ENCODE measurements at places on chromosomes 6 and 20.

GRCh38 chr20:8262721-8263120, 130.7 kb downstream of the PLCB1 start:
- no peak for DNase-seq

DNA sequence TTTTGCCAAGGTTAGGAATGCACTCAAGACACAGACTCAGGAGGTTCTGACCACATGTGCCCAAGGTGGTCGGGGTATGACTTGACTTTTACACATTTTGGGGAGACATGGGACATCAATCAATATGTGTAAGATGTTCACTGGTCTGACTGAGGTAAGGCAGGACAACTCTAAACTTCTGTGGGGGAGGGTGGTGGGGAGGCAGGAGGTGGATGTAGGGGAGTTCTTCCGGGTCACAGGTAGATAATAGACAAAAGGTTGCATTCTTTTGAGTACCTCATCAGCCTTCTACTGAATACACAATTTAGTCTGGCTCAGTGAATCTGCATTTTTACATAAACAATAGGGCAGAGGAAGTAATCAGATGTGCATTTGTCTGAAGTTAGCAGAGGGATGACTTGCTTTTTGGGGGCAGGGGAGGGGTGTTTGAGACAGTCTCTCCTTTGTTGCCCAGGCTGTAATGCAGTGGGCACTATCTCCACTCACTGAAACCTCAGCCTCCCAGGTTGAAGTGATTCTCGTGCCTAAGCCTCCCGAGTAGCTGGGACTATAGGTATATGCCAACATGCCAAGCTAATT, 10.9 kb downstream of the ECHDC1 start:
- DNase-seq = no peak

DNA sequence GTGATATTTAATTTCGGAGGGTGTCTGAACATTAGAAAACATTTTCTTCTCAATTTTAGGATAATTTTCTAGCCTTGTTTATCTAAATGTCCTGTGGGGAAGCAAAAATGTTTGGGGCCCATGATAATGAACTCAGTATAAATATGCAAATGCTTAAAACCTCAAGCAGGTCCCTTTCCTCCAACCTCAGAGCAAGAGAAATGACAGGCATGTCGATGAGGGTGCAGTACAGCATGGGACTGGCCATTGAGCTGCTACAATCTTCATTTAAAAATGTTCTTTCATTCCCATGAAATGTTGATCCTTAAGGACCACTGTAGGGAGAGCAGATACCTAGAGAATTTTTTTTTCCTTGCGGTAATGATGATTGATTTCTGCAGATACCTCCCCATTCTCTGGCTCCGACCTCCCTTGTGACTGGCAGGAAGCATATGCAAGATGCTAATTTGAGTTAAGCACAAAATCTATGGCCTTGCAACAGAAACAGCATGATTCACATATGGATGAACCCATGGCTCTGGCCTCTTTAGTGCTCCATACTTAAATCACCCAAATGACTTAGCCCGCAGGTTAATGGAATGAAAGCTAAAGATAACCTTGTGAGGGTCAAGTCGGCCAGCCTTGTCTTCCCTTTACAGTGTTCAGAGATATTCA, 243.3 kb downstream of the SOX4 start:
- no peak for DNase-seq

DNA sequence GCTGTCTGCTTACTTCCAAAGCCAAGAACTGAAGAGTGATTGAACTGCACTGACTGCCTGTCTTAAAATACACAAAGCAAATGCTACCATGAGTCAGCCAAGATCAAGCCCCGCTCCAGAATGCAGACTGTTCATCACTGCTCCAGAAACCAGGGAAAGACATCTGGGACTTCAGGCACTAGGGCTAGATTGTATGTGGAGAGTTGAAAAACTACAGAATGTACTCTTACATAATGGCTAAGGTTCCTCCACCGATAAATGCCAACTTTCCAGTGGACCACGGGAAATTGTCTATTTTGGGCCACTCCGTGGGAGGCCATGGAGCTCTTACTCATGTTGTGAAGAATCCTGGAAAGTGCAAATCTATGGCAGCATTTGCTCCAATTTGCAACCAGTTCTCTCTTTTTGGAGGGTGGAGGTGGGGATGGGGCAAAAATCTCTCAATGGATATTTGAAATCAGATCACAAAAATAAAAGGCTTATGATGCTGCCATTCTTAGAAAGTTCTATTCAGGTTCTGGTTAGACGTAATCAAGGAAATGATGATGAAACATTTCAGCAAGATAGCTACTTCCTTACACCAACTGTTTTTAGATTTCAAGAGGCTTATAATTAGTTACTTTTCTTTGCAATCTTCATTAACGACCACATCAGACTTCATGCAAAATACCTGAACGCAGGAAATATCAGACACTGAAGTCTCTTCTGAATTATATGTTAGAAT, 11.8 kb upstream of the CAP2 start:
- DNase-seq = peak; percentile 89

DNA sequence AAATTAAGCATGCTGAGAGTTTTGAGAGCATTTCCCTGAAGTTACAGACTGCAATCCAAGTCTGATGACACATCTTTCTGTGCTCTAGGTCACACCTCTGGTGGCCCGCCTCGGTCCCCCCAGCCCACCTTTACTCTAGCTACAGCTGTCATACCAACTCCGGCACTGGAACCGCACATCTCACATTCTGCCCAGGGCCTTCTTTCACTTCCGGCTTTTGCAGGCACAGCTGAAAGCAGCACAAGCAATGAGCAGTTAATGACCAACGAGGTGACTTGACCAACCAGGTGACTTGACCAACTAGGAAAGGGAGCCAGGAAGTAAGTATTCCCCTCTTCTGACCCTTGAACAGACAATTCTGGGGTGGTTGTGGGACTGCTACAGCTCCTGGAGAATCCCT, 88.6 kb upstream of the MOCS1 start:
- no peak for DNase-seq

DNA sequence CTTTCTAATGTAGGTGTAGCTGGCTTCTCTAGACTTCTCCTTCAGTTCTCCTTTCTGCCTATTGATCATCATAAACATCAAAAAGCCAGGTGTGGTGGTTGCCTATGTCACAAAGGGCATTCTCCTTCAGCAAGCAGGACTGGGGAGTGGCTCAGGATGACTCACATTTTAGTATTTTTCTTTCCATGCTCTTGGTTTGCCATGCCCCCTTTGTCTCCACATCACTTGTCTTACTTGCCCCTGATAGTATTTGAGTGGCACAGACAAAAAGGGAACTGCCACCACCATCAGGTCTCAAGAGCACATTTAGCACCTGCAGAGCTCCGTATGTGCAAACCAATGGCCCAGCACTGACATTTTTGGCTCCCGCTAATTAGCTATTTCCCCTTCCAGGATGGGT, 698.8 kb downstream of the DHX35 start:
- no peak for DNase-seq

- DNase-seq = peak; percentile 78
Measured at GRCh38 chr20:46215913-46216707, 92.2 kb downstream of the CDH22 start.

GRCh38 chr6:10418862-10419748, 4.2 kb upstream of the TFAP2A start:
- DNase-seq = no peak

DNA sequence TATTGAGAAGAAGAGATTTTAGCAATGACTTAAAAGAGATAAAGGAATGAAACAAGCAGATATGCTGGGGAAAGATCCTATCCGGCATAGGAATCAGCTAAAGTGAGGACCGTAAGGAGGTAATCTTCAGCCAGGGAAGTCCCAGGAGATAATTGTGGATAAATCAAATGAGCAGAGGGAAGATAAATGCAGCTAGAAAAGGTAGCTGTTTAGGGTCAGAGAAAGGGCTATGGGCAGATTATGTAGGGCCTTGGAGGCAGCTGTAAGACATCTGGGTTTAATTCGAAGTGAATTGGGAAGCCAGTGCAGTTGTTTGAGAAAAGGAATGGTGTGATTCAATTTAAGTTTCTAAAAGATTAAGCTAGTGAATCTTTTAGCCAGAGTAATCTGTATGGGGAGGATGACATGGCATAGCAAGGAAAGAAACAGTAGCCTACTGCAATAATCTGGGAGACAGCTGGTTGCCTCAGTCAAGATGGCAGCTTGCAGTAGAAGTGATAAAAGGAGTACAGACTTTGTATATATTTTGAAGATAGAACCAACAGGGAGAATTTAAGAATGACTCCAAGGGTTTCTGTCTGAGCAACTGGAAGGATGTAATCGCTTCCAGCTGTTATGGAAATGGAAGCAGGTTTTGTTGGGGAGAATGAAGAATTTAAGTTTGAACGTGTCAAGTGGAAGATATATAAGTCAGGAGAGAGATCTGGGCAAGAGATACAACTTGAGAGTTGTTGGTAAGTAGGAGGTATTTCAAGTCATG, 552.3 kb upstream of the FLRT3 start:
- DNase-seq = no peak

- DNase-seq = peak; percentile 37
Measured at GRCh38 chr6:152206072-152206818, 398.8 kb downstream of the ESR1 start.

DNA sequence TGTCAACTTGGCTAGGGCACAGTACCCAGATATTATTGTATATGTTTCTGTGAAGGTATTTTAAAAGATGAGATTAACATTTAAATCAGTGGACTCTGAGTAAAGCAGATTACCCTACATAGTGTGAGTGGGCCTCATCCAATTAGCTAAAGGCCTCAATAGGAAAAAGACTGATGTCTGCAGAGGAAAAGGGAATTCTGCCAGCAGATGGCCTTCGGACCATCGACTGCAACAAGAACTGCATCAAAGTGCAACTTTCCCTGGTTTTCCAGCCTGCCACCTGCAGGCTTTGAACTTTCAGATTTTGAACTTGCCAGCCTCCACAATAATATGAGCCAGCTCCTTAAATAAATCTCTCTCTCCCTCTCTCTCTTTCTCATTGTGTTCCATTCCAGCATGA, 80.5 kb downstream of the IMPG1 start:
- DNase-seq = no peak

DNA sequence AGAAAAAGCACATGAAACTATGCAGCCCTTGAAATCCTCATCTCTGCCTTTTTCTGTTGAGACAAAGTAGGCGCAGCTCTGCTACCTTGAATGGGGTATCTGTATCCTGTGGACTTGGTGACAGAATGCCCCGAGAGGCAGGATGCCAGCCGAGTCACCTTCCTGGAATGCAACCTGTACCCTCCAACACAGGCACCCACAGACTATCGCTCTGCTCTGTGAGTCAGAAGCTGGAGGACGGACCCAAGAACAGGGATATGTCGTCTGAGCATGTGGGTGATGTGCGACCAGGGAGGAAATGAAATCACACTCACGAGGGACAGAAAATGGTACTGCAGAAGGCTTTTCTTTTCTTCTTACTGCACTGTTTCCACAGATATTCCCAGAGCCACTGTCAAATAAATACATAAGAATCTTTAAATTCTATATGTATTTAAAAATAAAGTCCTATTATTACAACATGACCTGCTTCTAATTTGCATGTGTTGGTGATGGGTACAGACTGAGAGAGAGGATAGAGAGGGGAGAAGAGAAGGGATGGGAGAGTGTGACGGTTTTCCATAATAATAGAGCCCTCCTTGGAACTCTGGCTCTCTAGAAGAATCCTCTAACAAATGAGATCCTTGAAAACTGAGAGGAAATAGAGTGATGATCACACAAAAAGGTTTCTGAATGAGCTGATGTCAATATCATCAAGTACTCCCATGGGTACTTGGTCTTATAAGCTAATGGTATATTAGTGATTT, 308.1 kb downstream of the FOXC1 start:
- DNase-seq = peak; percentile 87

DNA sequence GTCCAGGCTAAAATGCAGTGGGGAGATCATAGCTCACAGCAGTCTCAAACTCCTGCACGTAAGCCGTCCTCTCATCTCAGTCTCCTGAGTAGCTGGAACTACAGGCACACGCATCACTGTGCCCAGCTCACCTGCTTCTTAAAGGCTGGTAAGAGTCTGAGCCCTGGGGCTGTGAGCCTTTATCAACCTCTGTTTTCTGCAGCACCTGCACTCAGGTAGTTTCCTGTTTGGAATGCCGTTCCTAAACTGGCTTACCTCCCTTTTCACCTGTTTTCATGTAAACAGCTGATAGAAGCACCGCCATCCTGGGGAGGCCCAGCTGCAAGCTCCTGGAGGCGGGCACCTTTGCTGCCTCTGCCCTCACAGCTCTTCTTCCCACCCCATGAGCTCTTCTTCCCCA, 45.4 kb downstream of the SLC24A3 start:
- no peak for DNase-seq

DNA sequence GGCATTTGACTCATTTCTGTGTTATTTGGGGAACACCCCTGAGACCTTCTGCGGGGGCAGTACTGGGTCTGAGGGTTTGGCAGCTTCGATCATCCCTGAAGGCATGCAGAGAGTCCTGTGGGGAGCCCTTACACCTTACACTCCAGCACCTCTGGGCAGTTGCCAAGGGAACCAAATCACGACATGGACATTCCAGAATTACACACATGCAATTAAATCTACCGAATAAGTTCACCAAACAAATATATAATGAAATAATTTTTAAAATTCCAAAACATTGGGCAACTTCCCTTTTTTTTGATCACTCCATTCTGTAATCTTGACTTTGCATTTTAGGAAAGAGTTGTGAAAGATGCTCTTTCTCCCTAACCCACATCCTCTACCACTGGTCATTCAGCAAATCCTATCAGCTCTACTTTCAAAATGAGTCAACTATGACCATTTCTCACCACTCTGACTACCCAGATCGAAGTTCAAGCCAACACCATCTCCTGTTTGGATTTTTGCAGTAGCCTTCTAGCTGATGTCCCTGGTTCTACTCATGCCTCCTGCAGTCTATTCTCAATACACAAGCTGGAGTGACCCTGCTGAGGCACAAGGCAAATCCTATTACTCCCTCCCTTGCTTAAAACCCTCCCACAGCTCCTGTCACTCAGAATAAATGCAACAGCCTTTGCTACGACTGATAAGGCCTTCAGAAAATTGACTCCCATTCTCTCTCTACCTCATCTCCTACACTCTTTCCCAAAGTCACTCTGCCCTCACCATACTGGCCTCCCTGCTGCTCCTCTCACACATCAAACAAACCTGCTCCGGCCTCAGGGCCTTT, 533.3 kb downstream of the HACE1 start:
- peak; percentile 66 for DNase-seq

- DNase-seq = no peak
Measured at GRCh38 chr20:4113615-4114603, 98.6 kb upstream of the RNF24 start.

GRCh38 chr20:59747671-59748515, 143.6 kb downstream of the PHACTR3 start:
- no peak for DNase-seq

GRCh38 chr6:116406678-116407345, 36.1 kb downstream of the DSE start:
- peak; percentile 71 for DNase-seq

- peak; percentile 8 for DNase-seq
Measured at GRCh38 chr20:63394069-63394919, 33.1 kb upstream of the CHRNA4 start.
